ENCODE measurements at places on chromosomes 2 and 18.

- DNase-seq, result no peak
These were observed 28.7 kb upstream of the SKOR2 start for GRCh38 chr18:47280121-47280520.

GRCh38 chr2:28601616-28602015 is 105.8 kb downstream of the PLB1 start:
- DNase-seq, result no peak

DNA sequence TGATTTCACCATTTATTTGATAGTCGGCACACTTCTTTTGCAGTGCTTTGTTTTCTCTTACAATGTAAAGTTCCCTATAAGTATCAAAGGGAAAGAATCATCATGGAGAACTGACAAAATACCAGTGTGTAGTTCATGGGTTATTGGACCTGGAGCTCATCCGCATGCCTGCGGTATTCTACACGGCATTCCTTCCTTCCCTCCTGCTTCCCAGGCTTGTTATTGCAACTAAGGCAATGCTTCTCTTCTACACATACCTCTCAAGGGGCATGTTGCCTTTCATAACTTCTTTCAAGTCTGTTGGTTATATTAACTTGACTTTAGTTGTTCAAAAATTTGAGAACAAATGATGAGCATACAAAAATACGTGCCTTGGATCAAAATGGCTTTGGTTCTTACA is 24.3 kb upstream of the FAP start:
- no peak for DNase-seq

DNA sequence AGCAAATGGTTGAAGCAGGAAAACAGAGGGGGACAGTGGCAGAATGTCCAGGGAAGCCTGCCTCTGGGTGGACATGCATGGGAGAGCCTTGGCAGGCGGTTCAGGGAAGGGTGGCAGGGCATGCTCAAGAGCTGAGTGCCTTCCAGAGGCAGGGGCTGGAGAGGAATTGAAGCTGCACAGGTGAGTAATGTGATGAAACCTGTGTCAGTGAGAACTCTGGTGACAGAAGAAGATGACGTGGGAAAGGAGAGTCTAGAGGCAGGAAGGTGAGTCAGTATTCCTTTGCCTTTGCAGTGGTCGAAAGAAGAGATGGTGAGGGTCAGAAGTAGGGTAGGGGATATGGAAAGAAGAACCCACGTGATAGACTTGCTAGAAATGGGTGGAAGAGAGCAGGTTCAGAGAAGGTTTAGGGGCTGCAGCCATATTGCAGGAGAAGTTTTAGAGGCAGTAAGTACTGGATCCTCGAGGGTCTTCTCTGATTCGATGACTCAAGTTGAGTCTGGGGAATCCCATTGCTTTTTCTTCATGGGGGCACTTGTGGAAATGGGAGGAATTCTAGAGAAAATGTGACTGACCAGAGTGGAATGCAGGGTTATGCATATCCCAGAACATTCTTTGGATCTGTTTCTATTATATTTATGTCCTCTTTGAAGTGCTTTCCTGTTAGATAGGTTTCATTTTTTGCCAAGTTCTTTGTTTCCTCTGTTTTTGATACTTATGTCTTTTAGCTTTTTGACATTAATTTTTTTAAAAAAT is 37.4 kb downstream of the TMEM87B start:
- no peak for DNase-seq

DNA sequence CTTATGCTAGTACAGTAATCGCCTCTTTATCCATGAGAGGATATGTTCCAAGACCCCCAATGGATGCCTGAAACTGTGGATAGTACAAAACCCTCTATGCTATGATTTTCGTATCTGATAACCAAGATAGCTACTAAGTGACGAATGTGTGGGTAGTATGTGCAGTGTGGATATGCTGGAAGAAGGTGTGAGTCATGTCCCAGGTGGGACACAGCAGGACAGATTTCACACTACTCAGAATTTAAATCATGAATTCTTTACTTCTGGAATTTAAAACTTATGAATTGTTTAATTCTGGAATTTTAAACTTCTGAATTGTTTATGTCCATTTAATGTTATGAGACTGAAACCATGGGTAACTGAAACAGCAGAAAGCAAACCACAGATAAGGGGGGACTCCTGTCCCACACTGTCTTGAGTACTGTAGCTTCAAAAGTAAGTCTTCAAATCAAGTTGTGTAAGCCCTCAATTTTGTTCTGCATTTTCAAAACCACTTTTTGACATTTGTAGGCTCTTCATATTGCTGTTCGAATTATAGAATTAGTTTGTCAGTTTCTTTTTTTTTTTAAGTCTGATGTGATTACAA is 116.0 kb downstream of the LTBP1 start:
- no peak for DNase-seq

DNA sequence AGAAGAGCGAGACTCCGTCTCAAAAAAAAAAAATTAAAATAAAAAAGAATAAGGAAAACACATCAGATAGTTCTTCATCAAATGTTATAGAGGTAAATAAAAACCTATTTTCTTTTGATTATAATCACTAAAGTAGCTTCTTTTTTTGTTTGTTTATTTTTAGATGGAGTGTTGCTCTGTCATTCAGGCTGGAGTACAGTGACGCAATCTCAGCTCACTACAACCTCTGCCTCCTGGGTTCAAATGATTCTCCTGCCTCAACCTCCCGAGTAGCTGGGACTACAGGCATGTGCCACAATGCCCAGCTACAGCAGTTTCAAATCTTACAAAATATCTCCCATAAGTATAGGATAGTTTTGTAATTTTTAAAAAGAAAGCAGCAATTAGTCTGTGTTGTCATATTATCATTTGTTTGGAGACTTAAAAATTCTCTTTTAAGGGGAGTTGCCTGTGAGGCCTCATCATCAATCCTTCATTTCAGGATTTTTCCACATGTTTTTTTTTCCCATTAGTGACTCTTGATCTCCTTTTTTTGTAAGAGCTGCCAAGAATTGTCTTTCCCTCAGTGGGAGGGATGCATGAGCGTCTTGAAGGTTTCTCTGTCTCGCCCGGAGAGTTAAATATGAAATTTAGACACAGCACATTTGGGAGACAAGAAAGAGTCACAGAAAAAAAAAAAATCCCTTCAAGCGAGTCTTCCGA is 275.9 kb downstream of the CDCA7 start:
- no peak for DNase-seq

DNA sequence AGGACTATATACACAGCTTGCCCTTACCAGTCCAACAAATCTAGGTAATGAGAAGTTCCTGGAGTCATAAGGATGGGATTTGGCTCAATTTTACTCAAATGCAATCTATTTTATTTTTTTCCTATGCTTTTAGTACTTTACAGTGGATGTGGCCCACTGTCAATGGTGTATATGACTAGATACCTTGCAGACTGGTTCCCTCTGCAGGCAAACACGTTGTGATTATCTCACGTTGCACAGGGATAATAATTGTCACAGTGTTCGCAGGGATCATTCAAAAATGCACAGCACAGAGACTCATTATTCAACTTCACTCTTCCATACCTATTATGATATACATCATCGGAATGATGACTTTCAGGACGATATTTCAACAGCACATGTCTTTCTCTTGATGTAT is 359.7 kb downstream of the MBD2 start:
- DNase-seq, result peak; percentile 24

GRCh38 chr18:58213440-58213839 is 169.4 kb downstream of the NEDD4L start:
- DNase-seq, result no peak

DNA sequence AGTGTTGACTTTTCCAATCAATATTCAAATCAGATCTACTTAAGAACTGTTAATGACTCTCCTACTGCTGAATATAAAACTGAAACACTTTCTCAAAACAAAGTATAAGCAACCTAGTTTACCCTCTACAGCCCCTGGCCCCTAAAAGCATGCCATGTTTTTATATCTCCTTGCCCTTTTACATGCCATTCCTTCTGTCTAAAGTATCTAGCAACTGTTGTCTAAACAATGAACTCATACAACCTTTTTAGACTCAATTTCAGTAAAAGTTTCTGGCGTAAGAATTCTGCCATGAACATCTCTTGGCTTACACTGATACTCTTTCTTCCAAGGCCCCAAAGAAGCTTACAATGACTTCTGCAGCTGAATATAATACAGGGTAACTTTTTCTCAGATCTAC is 47.8 kb upstream of the GPR75 start:
- DNase-seq, result no peak

GRCh38 chr2:6053743-6054142 is 361.6 kb downstream of the SOX11 start:
- DNase-seq, result no peak

DNA sequence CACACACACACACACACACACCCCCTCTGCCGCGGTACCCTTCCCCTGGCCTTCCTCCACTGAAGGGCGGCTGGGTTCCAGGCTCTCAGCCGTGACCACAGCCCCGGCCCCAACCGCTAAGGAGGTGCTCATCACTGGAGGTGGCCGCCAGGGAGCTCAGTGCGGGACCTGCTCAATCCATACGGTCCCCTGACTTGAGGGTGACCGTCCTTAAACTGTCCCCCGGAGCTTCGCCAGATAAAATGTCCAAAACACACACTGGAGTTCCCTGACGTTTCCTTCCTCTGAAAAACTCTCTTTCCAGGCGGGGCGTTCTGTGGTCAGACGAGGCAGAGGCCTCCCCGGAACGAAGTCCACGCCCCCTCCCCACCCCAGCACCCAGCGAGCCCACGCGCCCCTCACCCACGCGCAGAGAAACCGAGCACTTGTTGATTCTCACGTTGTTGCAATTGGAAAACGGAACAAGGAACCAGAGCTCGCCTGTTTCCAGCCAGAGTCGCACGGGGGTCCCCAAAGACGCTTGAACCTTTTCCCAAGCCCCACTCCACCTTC is 1.4 kb downstream of the MBP start:
- peak; percentile 77 for DNase-seq

DNA sequence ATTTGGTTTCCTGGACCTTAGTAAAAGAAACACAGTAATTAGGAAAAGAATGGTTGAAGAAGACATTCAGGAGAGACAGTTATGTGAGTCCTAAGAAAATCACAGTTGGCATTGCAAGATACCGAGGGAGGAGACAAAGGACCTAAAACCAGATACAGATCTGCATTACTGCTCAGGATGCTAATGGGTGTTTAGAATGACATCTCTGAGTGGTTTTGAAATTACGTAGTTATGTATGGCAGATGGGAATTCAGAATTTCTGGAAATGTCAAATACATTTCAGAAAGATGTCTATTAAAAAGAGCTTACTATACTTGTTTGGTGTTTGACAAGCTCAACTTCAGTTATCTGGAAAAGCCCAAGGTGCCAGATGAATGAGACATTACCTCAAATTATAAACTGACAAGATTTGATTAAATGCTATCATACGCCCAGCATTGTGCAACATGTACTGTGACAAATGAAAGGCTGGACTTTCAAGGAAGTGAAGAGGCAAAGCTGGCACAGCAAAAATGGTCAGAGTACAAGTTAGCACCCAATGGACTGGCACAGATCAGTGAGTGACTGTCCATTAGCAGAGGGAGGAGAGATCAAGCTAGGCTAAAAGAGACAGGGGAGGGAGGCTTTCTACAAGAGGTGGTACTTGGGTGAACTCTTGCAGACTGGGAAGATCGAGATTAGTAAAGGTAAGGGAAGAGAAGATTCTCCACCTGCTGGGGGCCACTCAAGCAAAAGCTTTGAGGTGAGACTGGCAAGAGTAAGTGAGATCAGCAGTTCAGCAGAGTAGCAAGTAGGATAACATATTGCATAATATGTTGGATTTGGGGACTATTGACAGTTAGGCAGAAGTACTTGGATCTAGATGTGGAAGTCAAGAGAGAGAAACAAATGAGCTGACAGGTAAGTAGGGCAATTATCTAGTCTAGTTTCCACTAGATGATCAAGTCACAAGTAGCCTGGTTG is 168.9 kb downstream of the CYRIA start:
- DNase-seq, result no peak

- no peak for DNase-seq
These were observed 65.7 kb upstream of the DARS1 start for GRCh38 chr2:136051001-136051724.
